Left lung (tissue), 14 donors: ENCODE measurements at places on chromosomes 13 and 19. TPM values are rescaled to one million over a fixed set of nuclear protein-coding genes. Genes with fewer than 3 reads are reported as not detected.
A peak's percentile ranks its signal among the peaks of the same experiment; 100 is the strongest.

DNA sequence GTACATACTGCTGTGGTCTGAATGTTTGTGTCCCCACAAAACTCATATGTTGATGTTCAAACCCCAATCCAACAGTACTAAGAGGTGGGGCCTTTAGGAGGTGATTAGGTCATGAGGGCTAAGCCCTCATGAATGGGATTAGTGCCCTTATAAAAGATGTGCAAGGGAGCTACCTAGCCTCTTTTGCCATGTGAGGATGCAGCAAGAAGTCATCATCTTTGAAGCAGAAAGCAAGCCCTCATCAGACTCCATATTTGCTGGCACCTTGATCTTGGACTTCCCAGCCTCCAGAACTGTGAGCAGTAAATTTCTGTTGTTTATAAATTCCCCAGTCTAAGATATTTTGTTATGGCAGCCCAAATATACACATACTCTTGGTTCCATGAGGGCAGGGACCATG lies 33.9 kb downstream of the PEG3 start:
- no peak for DNase-seq

GRCh38 chr13:42487221-42487620 lies 86.7 kb upstream of the TNFSF11 start:
- no peak for DNase-seq

SLC46A3 gene
- 14.5 TPM for total RNA-seq

ZNF43 gene
- 20.3 TPM for total RNA-seq

GRCh38 chr19:39677961-39678889 lies 22.5 kb downstream of the LGALS16 start:
- DNase-seq = no peak

GRCh38 chr19:3450796-3451411 lies 29.4 kb downstream of the SMIM24 start:
- DNase-seq = no peak

DNA sequence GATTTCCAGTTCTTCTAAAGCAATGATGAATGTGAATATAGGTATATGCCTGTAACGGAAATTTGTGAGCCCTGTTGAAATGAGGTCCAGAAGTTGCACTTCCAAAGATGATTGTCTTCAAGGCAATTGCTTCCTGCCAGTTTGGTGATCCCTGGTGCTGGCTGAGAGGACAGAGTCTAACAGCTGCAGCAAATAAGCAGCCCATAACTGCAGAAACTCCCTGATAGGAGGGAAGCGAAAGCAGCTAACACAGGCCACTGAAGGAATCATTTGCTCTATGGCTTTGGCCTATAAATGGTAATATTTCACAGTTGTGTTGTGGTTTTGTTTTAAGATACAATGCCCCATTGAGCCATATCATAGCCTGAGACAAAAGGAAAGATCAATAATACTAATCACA lies 451.5 kb upstream of the MIR17HG start:
- DNase-seq = no peak

DNA sequence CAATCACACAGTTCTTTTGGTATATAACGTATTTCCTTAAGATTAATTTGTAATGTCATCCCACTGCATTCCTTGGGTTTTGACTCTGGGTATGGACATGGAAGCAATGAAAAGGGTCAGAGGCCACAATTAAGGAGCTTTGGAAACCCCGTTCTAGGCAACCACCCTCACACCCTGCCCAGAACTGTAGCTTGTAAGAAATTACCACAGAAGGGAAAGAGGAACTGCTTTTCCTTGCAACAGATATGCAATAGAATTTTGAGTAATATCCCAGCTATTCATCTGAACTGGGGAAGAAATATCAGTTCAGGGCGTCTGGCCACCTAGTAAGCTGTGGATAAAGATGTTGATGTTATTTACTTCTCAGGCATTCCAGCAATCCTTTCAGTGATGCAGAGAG lies 985 bp upstream of the CLC start:
- no peak for DNase-seq

DNA sequence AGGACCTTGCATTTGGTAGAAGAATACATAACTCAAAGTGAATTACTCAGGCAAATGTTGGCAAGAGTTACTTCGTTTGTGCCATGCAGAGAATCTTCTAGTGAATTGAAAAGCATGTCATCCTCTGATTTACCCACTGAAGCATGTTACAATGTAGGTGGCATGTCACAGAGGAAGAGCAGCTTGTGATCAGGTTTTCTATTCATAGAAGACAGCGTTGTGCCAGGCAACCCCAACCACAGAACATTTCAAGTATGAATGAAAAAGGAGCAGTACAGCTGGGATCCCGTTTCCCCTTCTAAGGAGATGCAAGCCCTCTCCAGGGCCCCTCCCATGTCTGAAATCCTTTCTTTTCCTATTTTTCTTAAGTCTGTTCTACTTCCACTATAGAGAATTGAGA lies 6.0 kb upstream of the KATNAL1 start:
- DNase-seq = no peak

DNA sequence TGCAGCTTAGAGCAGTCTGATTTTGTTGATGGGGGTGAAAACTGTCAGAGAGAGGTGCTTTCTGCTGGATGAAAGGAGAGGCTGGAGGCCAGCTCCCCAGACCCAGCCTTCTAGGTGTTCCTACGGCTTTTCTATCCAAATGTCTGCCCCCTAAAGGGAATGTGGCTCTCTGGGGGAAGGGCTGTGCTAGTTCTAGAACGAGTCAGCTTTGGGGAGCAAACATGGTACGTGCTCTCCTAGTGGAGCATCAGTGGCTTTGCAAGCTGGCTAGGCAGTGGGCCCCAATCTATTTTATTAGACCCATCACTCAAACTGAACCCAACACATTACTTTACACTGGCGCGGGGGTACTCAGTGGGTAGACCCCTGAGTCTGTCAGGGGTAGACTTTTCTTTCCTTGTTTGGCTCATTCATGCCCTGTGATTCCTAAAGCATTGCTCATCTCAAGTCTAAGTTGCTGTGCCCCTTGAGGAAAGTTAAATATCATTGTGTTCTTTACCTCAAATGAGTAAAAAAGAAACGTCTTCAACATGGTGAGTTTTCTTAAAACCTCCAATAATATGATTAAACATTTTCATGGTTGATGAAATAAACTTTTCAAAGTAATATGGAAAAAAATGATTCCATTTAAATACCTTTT lies 254.9 kb downstream of the DLEU7 start:
- DNase-seq = no peak

- DNase-seq = no peak
These were observed 78.6 kb downstream of the ZIC5 start for GRCh38 chr13:99892866-99893504.

KANK2 gene
- total RNA-seq = 194 TPM

USHBP1 gene
- total RNA-seq = 4.8 TPM

- no peak for DNase-seq
These were observed 259.7 kb upstream of the GPC6 start for GRCh38 chr13:92966900-92967299.

GRCh38 chr13:23567906-23568460 lies 2.2 kb upstream of the TNFRSF19 start:
- no peak for DNase-seq

DNA sequence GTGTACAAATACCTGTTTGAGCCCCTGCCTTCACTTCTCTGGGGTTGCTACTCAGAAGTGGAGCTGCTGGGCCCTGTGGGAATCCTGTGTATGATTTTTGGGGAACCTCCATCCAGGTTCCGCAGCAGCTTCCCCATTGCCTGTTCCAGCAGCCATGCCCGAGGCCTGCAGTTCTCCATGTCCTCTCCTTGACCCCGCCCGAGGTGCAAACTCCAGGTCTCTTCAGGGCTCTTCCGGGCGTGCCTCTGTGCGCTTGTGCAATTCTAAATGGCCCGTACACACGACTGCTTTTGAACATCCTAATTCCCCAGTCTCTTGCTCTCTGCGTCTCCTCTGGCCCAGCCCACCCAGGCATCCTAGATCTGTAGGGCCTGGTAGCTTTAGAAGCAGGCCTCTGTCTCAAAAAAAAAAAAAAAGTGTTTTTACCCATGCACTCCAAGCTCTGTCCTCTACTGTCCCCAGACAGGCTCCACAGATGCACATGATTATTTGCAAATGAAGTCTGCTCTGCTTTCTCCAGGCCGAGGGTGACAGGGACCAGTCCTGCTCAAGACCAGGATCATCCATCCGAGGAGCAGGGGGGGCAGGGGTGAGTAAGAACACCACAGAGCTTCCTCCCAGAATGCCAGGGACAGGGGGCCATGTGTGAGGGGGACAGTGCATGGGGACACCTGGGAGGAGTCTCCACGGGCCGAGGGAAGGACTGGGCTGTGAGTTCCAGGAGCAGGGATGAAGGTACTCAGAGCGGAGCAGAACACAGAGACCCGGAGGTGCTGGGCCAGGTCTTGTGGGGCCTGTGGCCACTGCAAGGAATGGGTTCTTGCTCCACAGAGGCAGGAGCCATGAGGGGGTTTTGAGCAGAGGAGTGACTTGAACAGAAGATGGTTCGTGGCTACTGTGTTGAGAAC lies 51.7 kb downstream of the SLC7A9 start:
- DNase-seq = no peak

ZNF132 gene
- total RNA-seq = 6.2 TPM

DNA sequence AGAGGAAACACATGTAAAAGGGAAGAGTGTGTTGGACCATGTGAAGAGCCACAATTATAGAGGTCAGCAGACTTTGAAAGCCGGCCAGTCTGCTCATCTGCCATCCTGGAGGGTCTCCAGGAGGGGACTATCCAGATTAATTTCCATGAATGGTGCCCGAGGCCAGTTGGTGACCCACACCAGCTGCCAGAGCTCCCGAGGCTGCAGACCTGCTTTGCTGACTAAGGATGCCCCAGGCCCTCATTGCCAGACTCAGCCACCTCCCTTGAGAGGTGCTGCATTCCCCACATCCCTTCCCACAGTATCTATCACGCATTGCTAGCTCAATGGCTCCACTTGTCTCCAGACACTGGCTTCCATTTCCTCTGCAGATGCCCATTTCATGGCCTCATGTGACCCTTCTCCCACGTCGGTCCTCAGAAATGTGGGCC lies 110.3 kb downstream of the NALCN start:
- DNase-seq = no peak

ENOX1 gene
- total RNA-seq = 2.0 TPM

IRS2 gene
- 9.4 TPM for total RNA-seq

DNA sequence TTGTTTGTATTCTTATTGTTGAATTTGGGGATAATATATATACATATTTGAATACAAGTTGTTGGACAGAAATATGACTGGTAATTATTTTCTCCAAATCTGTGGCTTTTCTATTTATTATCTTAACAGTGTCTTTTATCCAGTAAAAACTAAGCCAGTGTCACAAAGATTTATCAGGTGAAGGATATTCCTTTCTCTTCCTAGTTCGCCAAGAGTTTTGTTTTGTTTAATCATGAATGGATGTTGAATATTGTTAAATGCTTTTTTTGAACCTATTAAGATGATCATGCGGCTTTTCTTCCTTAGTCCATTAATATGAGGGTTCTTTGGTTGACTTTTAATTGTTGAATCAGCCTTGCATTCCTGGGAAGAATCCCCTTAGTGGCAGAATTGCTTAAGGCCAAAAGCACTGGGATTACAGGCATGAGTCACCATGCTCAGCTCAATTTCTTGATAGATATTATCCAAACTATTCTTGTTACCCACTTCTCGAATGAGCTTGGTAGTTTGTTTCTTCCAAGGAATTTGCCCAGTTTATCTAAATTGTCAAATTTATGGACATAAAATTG lies 53.3 kb downstream of the TEX26 start:
- DNase-seq = no peak

ZNF296 gene
- 1.4 TPM for total RNA-seq

DNA sequence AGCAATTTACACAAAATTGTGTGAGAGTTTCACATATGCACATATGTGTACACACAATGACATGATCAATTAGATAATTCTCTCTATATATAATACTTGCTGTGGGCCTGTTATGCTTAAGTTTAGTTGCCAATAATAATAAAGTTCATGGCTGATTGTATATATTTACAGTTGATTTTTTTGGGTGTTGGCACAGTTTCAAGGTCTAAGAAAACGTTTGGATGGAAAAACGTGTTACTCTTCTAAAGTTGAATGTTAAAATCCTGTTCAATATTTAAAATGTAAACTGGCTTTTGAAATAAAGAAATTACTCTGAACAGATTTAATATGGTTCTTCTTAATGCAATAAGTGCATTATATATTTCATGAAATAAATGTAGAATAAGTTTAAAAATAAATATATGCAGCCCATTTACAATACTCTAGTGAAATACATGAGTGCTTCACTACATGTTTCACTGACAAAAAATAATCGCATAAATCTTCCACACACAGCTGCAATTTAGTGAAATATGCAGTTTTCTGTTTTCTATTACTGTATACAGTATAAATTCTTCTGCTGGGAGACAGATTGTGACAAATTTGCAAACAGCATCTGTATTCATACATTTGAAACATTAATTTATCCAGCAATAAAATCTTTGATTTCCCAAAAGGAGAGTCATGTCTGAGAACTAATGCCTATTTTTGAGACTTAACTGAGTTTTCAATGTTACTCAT lies 586.9 kb upstream of the KLHL1 start:
- DNase-seq = no peak

SIGLEC10 gene
- total RNA-seq = 5.2 TPM

DNA sequence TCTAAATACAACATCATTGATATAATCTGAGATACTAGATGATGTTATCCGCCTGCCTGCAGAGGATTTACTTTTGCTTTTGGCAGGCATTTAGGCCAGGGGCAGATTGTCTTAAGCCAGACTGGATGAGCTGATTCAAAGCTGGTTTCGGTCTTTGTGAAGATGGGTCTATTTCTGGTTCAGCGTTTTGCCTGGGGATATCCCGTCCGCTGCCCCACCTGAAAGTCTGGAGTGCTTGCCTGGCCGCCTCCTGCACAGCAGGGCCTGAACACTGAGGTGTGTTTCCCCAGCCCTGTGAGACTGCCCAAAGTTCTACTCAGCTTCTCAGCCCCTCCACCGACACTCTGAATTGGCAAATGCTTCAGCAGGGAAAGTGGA lies 149.7 kb downstream of the KATNAL1 start:
- no peak for DNase-seq

- peak; percentile 76 for DNase-seq
These were observed 279.8 kb downstream of the DNAJC15 start for GRCh38 chr13:43303033-43303729.

APC2 gene
- 0.10 TPM for total RNA-seq

DNA sequence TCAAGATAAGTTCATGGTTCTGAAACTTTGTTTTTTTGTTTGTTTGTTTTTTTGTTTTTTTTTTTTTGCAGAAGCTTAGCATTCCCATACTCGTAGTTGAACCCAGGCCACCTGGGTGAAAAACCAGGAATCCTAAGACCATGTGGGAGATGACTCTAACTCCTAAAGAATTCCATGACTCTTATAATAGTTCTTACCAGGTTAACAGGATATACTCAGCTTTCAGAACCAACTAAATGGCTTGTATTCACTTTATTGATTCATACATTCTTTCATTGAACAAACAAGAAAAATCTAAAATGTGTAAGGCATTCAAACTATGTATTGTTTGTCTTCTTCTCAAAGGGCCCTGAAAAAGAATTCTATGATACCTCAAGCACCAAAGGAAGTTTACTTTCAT lies 40.5 kb upstream of the KLF5 start:
- DNase-seq = no peak

DNA sequence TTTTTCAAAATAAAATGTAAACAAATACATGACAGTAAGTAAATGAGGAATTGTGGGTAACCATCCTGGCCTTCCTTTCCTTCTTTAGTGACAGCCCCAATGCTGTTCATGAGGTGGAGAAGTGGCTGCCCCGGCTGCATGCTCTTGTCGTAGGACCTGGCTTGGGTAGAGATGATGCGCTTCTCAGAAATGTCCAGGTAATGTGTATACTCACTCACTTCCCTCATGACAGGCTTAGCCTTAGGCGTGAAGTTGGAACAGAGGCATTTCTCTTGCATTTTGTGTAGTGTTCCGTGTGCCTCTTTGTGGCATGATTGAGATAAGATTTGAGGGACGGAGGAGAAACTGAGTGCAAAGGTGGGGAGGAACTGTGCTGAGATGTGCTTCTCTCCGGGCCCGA lies 12.0 kb downstream of the NAXD start:
- DNase-seq = no peak
